ENCODE measurements at places on chromosomes 1 and 21.

- DNase-seq, result no peak
Observed at GRCh38 chr1:33875862-33876261, 12.0 kb downstream of the HMGB4 start.

DNA sequence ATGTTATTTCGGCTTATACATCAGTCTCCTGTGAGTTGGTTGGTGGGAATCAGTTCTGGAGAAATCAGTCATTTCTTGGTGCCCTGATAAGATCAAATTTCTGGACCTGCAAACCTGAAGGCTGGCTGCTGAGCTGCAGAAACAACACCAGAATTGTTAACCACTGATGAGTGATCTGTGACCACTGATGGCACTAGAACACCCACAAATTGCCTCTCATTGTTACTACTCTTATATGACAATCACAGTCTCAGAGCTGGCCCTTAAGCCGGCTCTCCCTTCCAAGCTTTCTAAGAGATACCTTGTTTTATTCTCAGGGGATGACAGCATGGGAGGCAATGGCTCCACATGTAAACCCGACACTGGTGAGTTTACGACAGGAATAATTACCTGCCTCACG lies 1.9 kb downstream of the C1orf162 start:
- DNase-seq, result peak; percentile 43

DNA sequence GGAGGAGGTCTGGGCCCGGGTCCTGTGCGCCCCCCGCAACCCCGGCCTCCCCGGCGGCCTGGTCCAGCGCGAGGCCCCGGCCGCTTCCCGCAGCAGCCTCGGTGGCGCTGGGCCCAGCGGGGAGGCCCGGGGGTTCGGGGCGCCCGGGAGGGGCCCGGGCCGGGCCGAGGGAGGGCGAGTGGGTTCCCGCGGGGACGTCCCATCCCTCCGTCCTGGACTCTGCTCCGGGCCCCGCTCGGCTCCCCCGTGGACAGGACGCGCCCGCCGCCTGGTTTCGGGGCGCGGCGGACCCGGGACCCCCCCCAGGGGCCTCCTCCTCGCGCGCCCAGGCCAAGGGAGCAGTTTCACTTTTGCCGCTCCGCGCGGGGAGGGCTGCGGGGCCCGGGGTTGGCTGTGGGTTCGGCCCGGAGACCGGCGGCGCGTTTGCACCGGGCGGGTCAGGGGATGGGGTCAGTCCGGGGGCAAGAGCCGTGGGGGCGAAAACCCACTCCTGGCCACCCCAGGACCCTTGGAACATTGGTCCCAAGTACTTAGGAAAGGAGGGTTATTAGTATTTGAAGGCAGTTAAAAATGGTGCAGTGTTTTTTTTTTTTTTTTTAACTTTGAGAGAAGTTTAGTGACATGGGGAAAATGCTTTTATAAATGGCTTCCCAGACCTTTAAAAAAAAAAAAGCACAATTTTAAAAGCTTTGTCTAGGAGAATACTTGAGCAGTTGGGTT lies 677 bp downstream of the AGPAT3 start:
- peak; percentile 38 for DNase-seq

GRCh38 chr1:235951661-235952060 lies 85.0 kb upstream of the LYST start:
- no peak for DNase-seq

GRCh38 chr1:170674239-170674638 lies 10.3 kb downstream of the PRRX1 start:
- DNase-seq, result no peak

- peak; percentile 5 for DNase-seq
Observed at GRCh38 chr1:200588698-200589097, 31.9 kb downstream of the KIF14 start.

GRCh38 chr1:198864695-198865094 lies 225.9 kb downstream of the PTPRC start:
- DNase-seq, result no peak

Data from CD4-positive, alpha-beta T cell treated with Interferon alpha-2 for 1 hour (primary cell).